ENCODE measurements at places on chromosomes 12 and 14.

GRCh38 chr14:87847216-87847755 lies 145.7 kb downstream of the GALC start:
- DNase-seq = no peak

- no peak for DNase-seq
Measured at GRCh38 chr14:91232052-91232451, 12.5 kb downstream of the GPR68 start.

- DNase-seq = no peak
Measured at GRCh38 chr12:2696136-2696535, 98.6 kb upstream of the FKBP4 start.

- DNase-seq = no peak
Measured at GRCh38 chr14:101288436-101289229, 272.7 kb upstream of the DIO3 start.

GRCh38 chr14:100158566-100159093 lies 815 bp downstream of the DEGS2 start:
- no peak for DNase-seq

GRCh38 chr14:59704054-59704645 lies 127.5 kb upstream of the CCDC175 start:
- DNase-seq = no peak

GRCh38 chr12:47360771-47361388 lies 281.1 kb upstream of the AMIGO2 start:
- DNase-seq = no peak

DNA sequence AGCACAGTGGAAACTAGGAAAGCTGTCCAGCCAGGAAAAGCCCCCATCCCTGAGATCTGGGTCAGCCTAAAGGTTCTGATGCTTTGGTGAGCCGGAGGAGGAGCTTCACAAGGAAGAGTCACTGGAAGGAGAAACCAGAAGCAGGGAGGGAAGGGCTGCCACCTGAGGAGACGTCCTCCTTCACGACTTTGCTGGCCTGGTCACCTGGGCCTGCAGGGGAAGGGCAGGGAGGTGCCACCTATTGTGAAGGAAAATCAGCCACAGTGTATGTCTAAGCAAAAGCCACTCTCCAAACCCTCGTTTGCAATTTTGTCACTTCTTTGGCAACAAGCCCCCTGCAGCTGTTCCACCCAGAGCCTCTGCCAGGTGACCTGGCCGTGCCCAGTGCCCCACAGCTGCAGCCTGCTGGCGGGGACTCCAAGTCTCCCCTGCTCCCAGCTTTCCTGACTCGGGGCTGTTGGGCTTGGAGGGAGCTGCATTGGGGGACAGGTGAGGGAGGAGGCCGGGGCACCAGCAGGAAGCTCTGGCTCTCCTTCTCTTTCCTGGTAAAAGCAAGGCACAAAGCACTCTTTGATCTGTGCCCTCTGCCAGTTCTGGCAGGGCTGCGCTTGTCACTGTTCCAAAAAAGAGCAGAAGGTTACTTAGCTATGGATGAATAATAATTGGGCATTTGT lies 120.9 kb upstream of the BCL2L14 start:
- DNase-seq = no peak

- DNase-seq = no peak
Measured at GRCh38 chr12:21826618-21826910, 52.1 kb upstream of the KCNJ8 start.

DNA sequence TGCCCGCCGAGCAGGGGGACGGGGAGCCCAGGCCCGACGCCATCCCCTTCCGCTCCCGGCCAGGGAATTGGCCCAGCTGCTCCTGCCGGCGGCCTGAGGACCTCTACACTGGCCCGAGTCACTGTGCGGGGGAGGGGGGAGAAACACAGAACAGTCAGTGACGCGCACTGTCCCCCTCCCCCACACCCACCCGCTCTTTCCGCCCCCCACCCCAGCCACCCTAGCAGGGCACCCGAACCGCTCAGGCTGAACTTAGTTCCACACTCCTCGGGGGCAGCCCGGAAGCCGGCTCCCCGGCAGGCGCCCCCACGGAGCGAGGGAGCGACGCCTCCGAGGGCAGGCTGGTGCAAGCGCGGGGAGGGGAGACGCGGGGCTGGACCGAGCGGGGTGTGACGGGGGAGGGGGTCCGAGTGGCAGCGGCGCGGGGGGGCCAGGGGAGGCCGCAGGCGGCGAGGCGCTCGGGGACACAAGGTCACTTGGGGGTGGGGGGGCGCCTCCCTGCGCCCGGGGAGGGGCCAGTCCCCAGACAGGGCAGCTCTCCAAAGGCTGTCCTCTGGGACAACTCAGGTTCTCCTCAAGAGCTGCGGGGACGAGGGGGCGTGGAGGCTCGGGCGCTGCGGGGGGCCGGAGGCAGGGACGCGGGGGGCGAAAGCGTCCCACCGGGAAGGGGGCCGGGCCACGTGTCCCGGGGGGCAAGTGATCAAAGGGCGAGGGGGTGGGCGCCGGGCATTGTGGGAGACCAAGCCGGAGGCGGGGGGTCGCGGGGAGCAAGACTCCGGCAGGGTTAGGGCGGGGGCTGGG lies 648 bp downstream of the CHD4 start:
- peak; percentile 50 for DNase-seq

GRCh38 chr12:82627799-82628198 lies 58.9 kb upstream of the TMTC2 start:
- DNase-seq = peak; percentile 27

DNA sequence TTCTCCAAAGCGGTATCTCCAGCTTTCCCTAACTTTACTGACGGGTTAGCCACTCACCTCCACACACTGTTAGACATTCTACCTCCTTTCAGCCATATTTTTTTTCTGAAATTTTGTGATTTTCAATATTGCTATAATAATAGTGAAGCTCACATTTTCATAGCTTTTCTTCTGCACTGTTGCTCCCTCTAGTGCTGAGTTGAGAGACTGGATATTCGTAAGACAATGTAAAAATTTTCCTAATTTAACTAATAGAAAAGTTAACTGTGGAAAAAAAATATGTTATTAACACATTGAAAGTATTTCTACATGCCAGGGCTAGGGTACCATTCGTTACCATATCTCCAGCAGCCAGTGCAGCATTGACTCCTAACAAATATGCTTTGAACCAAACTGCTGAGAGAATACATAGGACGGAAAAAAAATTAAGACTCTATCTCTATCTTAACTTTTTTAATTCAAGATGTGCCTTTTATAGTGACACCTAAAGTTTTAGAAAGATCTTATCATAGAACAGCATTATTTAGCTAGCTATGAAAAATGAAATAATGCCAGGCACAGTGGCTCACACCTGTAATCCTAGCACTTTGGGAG lies 48.7 kb upstream of the ABCC9 start:
- DNase-seq = no peak

GRCh38 chr12:31390991-31391390 lies 65.0 kb upstream of the SINHCAF start:
- no peak for DNase-seq

DNA sequence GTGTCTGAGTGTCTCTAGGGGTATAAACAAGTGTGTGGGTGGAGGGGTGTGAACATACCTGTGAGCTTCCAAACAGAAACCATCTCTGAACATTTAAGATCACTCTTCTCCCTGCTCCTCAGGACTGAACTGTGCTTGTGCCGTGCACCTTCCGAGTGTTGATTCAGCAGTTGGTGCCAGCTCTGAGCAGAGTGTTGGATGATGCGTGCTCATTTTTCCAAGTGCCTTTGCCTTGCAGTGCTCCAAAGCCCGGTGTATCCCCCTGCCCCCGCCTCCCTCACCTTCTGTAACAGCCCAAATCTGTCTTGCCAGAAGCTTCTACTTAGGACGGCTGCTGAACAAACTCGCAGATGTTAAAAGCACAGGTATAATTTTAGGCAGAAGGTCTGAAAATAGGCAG lies 4.4 kb downstream of the WSCD2 start:
- no peak for DNase-seq

DNA sequence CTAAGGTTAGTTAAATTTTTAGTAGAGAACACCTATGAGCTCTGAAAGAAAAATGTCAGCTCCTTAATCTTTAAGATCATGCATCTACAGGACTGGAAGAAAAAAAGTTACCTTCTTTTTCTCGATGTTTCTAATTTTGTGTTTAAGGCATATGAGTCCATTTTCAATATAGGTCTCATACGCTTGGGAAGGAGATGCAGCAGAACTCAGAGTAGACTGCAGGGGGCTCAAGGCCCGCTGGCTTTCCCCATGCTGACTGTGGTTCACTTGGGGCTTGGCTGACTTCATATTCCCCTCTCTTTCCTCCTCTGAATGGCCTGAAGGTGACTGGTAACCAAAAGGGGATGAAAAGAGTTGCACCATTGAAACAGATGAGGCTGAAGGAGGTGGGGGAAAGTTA lies 1.5 kb downstream of the CAPRIN2 start:
- peak; percentile 58 for DNase-seq

DNA sequence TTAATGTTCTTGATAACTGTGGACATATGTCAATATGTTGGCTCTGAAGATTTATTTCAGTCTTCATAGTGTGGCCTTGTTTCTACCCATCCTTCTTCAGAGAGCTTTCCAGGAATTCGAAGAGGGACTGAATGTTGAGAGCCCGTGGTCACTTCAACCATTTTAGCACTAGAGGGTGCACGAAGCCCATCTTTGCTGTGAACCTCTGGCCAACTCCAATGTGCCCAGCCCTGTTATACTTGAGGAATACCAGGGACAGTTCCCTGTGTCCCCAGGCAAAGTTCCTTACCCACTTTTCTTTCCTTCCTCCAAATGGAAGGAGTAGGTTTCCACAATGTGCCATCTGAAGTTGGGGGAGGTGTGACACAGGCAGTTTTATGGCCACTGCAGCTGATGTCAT lies 603.5 kb downstream of the RPL10L start:
- peak; percentile 45 for DNase-seq

DNA sequence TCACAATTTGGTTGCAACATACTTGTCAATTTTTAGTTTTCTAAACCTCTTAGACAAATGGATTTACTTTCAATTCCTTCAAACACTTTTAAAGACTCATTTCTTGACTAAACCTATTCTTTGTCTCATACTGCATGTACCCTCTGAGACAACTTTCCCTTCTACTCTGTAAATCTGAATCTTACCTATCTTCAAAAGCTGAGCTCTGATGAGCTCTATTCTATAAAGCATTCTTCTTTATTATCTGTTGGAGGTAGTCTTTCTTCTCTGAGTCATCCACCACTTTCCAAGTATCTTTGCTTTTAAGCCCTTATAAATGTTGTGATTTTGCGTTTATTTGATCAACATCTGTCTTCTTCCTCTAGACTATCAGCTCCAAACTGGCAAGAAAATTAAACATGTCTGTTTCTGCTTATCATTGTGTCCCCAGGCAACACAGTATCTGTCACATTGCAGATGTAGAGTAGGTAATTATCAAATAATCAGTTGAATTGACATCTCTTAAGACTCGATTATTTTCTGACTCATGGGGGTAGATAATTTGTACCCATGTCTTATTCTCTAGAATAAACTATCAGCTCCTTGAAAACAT lies 265.6 kb upstream of the FAR2 start:
- no peak for DNase-seq

DNA sequence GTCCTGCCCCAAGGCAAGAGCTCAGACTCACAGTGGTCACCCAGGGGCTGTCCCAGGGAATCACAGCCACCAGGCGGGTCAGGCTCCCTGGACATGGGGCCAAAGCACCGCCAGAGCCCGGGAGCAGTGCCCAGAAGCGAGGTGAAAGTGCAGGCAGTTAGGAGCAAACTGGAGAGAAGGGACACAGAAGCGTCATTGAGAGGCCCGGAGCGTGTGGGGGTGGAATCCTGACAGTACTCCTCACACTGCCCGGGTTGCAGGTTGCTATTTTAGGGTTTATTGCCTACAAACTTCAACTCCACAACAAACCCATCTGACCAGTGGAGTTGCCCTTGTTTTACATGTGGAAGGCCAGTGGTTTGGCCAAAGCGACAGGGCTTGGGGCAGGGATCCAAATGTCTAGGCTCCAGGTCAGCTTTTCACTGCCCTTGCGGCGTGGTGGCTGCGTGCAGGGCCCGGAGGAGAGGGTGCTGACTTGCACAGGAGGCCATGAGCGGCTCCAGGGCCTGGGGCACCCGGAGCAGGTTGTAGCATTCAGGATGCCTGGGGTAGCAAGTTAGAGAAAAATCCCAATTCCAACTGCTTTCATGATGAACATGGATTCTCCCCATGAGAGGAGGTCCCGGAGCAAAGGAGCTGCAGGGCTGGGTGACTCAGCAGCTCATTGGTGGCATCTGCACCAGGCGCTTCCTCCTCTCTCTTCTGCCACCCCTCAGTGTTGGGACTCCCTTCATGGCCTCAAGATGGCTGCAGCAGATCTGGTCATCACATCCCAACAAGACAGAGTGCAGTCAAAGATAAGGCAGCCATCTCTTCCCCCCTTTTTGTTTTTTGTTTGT lies 112.3 kb upstream of the NCOR2 start:
- DNase-seq = no peak

- no peak for DNase-seq
Measured at GRCh38 chr12:99910342-99910741, 74.4 kb downstream of the ANKS1B start.

GRCh38 chr12:14840616-14841015 lies 2.7 kb downstream of the ART4 start:
- no peak for DNase-seq

DNA sequence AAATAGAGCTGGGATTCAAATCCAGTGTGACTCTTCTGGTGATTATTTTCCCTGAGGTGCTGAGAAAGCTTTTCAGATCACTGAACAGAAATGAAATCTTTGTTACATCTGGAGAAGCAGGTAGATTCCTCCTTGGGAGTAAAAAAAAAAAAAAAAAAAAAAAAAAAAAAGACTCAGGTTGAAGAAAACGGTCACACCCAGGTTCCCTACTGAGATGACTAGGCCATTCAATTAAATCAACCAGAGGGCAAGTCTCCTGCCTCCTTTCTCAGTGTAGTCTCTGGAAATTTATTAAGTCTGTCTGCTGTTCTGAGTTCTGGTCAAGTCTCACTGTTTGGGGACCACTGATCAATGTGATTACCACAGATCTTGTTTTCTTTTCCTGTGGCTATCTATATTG lies 24.0 kb downstream of the ARG2 start:
- no peak for DNase-seq

DNA sequence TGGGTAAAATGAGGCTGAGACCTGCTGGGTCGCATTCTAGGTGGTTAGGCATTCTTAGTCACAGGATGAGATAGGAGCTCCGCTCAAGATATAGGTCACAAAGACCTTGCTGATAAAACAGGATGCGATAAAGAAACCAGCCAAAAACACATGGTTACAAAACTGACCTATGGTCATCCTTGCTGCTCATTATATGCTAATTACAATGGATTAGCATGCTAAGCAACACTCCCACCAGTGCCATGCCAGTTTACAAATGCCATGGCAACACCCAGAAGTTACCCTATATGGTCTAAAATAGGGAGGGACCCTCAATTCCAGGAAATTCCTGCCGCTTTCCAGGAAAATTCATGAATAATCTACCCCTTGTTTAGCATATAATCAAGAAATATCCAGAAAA lies 132.4 kb downstream of the BRMS1L start:
- DNase-seq = no peak

DNA sequence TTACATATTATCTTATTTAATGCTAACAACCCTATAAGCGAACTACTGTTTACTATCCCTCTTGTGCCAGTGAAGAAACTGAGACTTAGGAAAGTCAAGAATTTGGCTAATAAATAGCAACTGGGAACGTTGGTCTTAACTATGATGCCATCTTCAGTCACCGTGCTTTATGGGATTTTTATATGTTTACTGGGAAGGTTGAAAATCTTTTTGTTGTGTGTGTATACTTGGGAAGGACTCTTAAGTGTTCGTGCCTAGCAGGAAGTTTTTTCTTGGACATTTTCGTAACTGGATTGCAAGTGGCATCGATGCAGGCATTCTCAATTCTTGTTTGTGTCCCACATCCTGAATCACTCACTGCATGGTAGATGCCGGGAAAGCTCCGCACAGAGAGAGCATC lies 9.4 kb downstream of the SFSWAP start:
- DNase-seq = no peak

All from HEK293T (cell line).